ENCODE measurements at places on chromosomes 6 and 20.

DNA sequence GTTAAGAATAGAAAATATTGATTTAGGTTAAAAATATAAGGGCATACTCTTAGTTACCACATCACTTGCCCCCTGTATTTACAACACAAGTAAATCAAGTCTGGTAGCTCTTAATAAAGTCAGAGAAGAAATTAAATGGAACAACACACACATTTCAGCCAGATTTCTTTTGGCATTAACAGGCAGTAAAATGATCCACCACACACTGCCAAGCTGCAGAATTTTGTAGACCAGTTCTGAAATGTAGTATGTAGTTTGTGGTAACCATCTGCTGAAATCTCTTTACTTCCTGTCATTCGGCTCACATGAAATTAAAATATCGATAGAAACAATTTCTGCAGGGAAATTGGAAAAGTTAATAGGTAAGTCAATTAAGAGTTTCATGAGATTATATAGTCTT lies 326.8 kb downstream of the KHDRBS2 start:
- DNase-seq: no peak

DNA sequence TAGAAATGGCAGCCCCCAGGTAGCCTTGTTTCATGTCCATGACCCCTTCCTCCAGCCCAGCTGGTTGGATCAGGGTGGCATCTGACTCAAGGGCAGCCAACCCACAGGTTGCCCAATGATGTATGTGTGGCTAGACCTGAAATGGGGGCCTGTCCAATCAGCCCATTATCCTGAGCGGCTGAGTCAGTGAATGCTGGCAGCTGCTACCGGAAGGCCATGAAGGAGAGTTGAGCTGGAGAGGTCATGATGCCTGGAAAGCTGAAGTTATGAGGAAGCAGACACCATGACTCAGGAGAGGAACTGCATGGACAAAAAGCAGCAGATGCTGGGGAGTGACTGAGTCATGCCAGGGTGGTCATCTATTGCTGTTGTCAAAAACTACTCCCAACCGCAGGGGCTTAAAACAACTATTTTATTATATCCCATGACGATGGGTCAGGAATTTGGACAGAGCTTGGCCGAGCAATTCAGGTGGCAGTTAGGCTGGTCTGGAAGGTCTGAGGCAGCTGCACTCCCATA lies 67.3 kb downstream of the MDGA1 start:
- DNase-seq: no peak

- no peak for DNase-seq
Observed at GRCh38 chr6:3797231-3798054, 45.9 kb upstream of the PXDC1 start.

GRCh38 chr6:139588734-139589593 lies 214.5 kb upstream of the CITED2 start:
- DNase-seq: no peak

GRCh38 chr6:155287762-155288161 lies 23.9 kb downstream of the CLDN20 start:
- no peak for DNase-seq

DNA sequence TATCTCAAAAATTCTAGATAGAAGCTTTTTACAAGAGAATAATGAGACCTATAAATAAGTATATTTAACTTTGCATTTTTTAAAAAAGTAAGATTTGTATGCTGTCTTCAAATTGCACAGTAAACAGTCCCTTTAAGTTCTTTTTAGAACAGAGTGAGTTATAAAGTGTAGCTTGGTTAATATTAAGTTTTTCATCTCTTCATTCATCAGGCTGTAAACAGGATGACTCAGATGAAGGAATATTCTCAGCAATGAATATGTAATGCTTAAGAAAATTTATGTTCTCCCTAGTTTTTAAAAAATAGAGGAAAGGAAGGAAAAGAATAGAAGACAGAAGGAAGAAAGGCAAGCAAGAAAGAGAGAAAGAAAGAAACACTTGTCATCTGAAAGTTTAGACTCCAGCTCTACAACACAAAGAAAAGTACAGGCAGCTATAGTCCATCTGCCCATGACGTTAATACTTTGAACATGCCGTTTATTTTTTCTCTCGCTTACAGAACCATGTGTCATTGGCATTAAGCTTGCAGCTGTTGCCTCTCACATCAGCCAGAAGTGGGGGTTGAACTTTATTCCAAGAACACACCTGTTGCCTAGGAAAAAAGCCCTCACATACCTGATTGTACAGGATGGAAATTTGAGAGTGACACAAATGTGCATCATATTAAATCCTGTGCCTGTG lies 36.1 kb downstream of the CAP2 start:
- DNase-seq: peak; percentile 93

- no peak for DNase-seq
Observed at GRCh38 chr6:135267085-135267484, 86.0 kb downstream of the MYB start.

DNA sequence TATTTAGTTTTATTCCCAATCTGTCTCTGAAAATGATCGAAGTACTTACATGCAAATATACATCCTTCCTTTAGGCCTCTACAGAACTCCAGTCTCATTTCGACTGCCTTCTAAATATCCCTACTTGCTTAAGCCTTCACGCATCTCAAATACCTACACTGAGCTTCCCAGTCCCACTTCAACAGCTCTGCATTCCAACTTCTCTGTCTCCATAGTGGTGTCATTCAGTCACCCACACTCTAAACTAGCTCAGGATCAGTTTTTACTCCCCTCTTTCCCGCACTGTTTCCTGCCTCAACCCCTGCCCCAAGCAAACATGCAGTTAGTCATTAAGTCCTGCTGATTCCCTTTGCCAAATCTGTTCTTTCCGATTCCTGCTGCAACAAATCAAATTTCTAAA lies 91.8 kb upstream of the PREP start:
- DNase-seq: no peak

DNA sequence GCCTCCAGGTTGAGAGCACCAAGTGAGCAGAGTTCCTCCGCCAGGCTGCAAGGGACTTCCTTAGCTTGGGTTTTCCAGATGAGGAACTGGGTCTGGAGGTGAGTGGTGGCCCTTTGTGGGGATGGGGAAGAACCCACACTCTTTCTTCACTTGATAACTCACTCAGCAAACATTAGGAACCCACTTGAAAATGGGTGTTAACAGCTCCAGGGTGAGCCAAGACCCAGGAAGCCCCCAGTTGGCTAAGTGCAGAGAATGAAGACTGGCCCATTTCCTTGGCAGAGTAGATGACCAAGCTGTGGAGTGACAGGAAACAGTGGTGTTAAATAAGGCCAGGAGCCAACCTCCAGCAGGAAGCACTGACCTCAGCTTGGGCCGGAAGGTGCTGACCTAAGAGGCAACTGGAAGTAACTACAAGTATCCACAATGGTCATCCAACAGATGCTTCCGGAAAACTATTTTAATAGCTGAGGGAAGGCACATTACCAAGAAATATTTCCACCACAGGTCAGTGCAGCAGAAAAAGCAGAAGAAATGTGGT lies 22.7 kb downstream of the MRPL14 start:
- DNase-seq: no peak

DNA sequence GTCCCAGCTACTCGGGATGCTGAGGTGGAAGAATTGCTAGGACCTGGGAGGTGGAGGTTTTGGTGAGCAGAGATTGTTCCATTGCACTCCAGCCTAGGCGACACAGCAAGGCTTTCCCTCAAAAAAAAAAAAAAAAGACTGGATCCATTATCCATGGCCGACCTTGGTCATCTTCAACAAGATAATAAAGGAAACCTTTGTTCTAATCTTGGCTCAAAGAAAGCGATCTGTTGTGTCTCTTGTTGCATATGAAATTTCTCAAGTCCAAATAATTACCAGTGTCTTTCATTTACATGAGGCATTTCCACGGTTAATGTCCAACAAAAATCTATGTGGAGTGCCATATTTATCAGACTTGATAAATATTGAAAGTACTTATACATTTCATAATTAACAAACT lies 23.7 kb upstream of the KIF16B start:
- DNase-seq: no peak

- no peak for DNase-seq
Observed at GRCh38 chr20:11296951-11297350, 620.7 kb upstream of the BTBD3 start.

DNA sequence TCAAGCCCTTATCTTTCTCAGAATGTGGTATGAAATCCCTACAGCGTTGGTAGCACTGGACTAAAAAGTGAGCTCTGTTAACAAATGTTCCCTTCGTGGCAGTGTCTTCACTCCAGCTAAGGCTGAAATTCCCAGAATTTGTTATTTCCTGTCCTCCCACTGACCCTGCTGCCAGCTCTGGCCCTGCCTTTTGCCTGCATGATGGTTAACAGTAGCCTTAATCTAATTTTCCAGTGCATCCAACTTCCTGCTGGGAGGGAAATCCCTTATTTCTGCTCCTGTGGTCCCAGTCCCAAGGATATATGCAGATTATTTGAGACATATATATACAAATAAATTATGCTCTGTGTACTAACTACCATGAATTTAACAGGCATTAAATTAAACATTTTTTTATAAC lies 157.2 kb upstream of the CARMIL1 start:
- no peak for DNase-seq

DNA sequence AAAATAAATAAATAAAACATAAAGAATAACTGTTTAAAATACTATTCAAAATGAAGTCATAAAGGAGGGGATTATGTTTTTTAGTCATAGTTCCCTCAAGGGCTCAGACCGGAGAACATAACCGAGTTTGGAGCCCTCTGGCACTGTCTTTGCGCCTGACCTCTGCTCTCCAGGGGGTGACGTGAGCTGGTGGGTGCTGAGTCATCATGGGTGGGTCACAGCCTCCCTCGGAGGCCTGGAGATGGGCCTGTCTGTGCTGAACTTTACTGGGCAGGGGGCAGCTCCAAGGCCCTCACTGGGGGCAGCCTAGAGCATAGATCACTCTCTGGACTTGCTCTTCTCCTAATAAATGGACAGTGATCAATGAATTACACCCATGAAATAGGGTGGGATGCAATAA lies 3.1 kb upstream of the MAVS start:
- DNase-seq: no peak

DNA sequence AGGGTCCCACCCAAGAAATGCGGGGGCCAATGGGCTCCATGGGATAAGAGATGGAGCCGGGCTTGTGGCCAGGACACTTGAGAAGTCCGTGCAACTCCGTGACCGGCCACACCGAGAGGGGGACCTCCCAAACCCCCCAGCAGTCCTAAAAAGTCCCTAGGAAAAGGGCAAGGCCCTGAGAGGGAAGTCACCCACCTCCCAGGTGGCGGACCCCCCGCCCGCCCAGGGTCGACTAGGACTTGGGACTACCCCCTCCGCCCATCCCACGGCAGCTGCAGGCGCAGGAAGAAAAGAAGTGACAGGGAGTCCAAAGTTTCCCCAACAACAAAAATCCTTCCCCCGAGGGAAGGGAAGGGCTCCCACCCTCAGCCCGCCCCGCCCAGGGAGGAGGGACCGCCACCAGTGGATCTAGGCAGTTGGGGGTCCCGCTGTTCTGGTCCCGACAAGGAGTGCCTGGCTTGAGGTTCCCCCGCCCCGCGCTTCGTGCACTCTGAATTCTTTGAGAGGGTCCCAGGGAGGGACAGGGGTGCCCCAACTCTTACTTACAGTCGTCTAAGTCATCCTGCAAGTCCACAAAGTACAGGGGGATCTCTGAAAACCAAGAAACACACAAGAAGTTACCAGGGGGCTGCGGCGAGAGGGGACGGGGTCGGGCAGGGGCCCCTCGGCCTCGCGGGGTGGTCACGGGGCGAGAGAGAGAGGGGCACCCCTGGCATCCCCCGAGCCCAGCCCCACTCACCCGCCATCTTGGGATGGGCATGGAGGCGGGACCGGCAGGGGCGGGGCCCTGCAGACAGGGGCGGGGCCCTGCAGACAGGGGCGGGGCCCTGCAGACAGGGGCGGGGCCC lies 611 bp upstream of the RAB22A start:
- DNase-seq: no peak

GRCh38 chr6:45448417-45449389 lies 71.0 kb upstream of the SUPT3H start:
- no peak for DNase-seq

DNA sequence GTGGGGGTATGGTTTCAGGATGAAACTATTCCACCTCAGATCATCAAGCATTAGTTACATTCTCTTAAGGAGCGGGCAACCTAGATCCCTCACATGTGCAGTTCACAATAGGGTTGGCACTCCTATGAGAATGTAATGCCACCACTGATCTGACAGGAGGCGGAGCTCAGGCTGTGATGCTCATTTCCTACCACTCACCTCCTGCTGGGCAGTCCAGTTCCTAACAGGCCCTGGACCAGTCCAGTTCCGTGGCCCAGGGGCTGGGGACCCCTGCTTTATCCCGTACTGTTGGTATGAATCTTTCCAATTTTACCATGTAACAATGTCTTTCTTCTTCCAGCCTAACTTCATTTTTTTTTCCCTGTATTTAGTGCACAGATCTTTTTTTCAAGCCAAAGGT lies 94.9 kb downstream of the OGFRL1 start:
- DNase-seq: no peak

- DNase-seq: no peak
Observed at GRCh38 chr6:168496139-168496996, 55.4 kb downstream of the SMOC2 start.

- DNase-seq: no peak
Observed at GRCh38 chr6:118632359-118632758, 19.0 kb downstream of the CEP85L start.

DNA sequence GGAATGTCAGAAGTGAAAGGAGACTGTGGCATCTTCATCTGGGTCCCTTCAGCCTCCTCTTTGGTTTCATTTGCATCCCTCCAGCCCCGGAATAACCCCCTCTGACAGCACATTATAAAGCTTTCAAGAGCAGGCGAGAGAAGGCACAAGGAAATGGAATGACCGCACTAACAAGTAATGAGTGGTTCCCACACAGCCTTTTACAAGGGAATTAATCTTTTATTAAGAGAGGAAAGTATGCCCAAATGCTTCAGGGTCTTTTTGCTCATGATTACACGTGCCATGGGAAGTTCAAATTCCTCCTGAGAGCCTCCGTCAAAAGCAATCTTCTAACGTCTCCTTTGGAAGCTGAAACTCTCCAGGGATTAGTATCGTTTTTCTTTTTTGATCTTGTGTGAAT lies 347.0 kb downstream of the BTBD3 start:
- no peak for DNase-seq

DNA sequence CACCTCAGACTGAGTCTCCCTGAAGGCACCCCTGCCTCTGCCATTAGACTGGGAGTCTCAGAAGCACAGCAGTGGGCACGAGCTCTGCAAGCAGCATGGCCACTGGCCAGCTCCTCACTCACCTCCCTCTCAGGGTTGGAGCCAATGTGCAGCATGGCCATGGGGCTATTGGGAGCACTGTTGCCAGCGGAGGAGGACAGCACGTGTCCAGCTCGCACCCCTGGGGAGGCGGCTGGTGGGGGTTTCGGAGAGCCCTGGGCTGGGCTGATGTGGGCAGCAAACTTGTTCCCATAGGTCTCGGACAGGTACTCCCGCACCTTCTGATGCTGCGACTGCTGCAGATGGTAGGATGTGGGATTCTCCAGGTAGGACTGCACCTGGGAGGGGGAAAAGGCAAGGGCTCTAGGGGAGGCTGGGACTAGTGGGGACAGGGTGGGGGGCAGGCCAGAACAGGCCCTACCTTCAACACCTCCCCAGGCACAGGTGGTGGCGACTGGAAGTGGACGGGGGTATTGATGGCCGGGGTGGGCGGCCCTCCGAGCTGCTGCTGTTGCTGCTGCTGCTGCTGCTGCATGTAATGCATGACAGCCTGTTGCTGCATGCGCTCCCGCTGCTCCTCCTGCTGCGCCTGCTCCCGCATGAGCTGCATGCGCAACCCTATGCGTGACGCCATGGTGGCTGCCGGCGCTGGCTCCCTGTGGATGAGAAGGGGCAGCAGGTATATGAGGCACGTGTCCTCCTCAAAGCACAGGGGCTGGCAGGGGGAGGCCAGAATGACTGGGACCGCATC lies 44.7 kb downstream of the TFEB start:
- DNase-seq: no peak

- no peak for DNase-seq
Observed at GRCh38 chr6:105917038-105917695, 169.0 kb upstream of the PRDM1 start.

- DNase-seq: no peak
Observed at GRCh38 chr6:111857674-111858337, 15.4 kb downstream of the FYN start.
